ENCODE measurements at places on chromosomes 12 and 14.

GRCh38 chr12:66335746-66336145 lies 33.5 kb downstream of the HELB start:
- DNase-seq, result no peak

DNA sequence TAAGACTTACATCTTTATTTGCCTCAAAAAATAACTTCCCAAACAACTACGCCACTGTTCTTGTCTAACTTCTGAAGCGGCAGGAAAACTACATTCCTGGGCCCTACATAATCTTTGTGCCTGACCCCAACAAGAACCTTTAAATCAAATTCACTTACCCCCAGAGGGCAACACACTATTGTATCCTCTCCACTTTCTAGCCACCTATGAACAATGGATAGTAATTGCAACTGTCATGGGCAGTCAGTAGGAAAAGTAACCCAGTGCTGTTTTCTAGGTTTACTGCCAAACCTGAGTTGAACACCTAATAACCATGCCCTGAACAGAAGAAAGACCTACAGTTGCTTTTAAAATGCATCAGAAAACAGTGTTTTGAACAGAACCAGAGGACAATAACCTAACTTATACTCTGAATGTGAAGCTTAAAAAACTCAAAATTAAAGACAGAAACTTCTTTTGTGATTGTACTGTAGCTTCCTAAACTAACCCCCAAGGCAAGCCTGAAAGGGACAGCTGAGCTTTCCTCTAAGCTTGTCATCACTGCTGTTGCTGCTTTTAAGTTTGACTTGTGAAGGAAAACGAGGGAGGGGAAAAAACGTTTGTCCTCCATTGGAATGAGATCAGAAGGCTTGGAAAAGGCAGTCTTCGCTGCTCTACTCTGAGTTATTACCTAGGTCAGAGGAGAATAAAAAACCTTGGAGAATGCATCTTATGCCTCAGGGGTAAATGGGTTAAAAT lies 195.7 kb downstream of the SOX5 start:
- no peak for DNase-seq

DNA sequence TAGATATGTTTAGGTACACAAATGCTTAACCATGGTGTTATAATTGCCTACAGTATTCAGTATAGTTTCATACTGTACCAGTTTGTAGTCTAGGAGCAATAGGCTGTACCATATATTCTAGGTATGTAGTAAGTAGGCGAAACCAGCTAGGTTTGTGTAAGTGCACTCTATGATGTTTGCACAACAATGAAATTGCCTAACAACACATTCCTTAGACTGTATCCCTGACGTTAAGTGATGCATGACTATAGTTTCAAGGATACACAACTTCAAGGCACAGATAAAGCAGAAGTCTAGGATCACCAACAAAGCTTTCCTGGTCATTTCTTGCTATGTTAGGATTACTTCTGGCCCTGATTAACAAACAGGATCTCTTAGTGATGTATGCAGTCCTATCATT lies 135.1 kb downstream of the SLC38A1 start:
- no peak for DNase-seq

- DNase-seq, result no peak
These were observed 741.6 kb downstream of the FSCB start for GRCh38 chr14:43765474-43765873.

DNA sequence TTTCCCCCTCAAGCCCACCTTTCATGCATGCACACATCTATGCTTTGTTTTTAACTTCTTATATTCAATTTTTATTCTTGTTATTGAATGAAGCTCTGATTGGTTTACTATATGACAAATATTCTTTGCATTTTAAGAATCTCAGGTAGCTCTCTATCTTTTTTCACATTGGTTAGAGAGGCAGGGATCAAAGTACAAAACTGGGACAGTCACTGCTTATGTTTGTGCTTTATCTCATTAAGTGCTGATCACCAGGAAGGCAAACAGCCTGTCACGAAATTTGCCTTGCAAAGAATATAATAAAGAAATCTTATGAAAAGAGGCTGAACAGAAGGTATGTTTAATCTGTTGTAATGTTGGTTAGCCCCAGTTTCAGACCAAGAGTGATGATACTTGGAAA lies 29.7 kb upstream of the INSM2 start:
- peak; percentile 74 for DNase-seq

DNA sequence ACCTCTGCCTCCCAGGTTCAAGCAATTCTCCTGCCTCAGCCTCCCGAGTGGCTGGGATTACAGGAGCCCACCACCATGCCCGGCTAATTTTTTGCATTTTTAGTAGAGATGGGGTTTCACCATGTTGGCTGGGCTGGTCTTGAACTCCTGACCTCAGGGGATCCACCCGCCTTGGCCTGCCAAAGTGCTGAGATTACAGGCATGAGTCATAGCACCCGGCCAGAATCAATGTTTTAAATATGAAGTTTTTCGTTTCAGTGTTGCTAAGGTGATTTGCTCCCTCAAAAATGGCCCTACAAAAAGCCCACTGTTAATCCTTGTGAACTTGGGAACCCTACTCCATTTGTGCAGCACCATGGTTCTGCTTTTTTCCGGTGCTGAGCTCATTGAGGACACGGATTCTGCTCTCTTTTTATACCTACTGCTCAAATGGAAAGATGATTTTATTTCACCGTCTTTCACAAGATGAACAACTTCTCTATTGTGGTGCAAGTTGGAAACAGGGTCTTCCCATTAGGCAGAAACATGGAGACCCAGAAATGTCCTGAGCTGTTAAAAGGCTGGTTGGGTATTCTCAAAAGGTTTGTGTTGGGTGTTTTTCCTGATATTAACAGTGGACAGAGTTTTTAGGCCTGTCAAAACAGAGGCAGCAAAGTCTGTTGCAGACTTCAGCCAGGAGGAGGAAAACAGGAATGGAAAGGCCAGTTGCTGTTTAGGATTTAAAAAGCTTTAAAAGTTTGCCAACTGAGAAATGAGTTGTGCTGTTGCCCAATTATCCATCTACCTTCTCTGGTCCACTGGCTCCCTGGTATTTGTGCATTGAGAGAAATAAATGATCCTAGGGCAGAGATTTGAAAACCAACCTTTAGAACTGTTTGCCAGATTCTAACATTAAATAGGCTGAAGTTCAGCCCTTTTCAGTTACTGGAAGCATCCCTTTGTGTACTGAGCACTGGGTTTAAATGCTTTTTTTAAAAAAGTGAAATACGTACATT lies 85.8 kb downstream of the ATP23 start:
- DNase-seq, result no peak

DNA sequence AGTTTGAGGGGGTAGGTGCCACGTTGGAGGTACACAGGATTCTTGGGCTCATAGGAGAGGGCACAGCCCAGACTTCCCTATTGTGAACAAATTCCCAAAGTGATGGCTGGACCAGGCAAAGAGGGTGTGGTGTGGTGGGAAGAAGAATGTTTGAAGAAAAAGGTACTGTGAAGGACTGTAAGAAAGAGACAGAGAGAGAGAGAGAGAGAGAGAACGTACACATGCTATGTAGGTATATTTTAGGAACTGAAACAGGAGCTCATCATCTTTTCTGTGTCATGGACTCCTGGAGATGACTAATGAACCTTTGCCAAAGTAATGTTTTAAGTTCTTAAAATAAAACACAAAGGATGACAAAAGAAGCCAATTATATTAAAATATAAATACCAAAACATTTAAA lies 24.5 kb downstream of the SLC17A8 start:
- no peak for DNase-seq

DNA sequence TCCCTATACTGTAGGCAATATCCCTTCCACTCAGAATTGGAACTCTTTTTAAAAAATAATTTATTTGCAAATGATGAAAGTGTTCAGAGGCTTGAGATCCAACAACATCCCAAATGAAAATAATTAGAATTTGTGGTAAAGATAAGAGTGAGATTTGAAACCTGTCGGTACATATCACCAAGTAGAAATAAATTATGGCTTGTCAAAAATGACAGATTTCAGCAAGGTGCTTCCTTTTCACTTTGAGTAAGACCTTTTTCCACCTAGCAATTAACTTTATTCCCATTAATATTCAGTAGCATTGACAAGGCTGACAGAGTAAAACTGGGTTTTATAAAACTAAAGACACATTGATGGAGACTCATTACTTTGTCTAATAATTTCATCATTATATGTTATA lies 107.7 kb upstream of the PRKD1 start:
- DNase-seq, result no peak

DNA sequence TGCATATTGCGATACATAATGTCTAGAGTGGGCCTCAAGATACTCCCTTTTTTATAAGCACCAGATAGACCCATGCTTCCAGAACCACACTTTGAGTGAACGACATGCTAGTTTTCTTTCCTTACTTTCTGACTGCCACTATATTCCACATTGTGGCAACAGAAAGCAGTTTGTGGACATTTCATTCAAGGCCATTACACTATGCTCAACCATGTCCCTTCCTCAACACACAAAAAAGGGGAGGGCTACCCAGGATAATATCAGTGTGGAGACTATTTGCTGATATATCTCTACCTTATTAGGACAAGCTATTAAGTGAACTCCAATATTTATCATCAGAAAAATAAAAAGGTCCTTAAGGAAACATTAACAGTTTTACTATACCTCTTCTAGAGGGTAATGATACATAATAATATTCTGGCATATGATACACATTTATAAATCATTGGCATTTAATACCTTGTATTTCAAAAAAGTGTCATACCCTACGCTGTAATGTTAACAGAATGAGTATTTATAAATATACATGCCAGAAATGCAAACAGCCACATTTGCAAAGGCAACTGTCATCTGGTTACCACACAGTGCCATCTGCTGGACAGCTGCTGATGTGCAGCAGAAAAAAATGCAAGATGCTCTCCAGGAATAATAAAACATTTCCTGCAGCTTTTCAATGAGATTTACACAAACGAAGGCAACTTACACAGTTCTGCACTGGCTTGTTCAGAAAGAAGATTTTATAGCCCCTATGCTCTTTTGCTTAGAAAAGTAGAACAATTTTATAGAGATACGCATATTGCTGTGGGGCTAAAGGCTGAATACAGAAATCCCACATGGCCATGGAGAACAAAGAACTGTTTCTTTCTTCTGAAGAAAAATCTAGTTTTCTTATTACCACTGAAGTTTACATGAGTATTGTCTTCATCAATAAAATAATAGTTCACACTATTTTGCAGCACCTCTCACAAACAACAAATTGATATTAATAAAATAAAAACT lies 182.2 kb upstream of the GRIP1 start:
- DNase-seq, result peak; percentile 60

DNA sequence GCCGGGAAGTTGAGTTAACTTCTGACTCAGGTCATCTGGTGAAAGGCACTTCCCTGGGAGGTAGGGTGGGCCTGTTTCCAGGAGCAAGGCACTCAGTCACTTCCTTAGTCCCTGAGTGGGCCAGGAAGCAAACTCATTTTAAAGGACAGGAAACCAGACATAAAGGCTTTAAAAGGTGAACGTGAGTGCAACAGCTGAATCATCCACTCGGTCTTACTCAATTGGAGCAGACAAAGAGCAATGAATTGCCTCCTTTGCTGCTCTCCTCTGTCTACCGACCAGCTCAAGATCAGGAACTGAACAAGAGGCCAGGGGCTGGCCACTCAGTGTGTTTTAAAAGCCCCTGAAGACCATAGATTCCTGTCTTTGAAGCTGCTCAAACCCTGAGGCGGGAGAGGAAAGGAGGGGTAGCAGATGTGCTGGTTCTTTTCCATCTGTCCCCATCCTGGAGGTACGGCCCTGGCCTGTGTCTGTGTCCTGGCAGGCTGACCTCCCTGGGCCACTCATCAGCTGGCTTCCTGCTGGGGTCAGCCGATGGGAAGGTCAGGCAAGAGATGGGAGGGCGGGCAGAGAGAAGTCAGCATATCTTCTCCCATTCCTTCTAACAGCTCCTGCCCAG lies 148.9 kb downstream of the PPM1H start:
- no peak for DNase-seq

DNA sequence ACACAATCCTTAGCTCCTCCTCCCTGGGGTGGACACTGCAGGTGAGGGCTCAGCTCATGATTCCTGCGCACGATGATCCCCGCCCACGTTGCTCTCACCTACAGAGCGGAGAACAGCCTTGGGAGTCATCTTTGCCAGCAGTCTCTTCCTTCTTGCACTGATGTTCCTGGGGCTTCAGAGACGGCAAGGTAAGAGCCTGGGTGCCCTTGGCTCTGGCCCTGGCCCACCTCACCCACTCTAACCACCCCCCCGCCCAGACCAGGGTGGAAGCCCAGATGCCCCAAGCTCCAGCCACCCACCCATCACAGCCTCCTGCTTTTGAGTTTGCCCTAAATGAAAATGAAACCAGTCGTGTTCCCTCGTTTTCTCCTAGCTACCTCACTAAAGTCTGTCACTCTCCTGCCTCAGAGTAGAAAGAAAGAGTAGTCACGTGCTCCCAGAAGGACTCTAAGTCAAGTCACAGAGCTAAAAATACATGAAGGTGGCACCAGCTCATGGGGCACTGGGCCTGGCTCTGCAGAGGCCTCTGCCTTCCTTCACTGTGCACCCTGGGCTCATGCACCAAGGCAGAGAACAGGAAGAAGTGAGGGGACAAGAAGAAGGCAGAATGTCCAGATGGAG lies 9.0 kb downstream of the TAPBPL start:
- DNase-seq, result no peak

DNA sequence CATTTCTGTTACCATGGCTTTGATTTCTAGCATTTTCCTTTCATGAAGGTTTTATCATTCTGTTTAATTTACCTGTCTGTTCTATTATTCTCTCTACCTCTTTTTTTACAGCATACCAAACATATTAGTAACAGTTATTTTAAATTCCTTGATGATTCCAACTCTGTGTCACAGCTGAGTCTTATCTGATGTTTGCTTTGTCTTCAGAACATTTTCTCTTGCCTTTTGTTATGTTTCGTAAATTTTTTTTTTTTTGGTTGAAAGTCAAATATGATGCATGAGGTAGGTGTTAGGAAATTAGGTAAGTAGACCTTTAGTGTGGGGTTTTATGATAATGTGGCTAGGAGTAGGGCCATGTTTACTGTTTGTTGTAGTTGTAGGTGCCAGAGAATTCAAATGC lies 496.4 kb downstream of the FOXG1 start:
- DNase-seq, result no peak

DNA sequence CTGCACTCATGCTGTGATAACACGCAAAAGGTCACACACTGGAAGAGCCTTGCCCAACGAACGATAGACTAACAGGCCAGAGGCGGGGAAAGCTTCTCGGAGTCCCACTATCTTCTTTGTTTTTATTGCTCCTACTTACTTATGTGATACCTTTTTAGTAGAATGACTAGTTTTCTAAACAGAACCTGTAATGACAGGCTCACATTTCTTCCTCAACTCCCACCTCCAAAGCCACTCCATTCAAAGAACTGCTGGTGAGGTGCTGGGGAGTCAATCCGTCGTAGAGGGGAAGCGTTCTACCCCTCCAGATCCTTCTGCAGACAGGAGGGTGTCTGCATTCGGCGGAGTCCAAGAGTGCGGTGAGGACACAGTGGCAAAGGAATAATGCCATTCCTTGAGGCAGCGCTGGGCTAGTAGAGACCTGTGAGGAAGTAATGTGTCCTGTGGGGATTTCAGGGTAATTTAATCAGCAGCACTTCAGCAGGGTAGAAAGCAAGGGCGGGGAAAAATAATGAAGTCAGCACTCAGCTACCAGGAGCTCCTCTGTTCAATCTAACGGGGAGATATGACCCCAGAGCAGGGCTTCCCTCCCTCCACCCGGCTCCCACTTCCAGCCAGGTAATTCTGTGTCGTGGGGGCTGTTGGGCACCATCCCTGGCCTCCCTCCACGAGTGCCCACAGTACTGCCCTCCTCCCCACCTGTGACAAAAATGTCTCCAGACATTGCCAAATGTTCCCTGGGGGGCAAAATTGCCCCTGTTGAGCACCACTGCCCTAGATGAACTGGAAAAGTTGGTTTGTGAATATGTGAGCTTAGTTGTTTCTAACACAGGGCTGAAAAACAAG lies 25.2 kb downstream of the SPRING1 start:
- DNase-seq, result no peak

Data from NCI-H82 (cell line).